Activated T-helper 1 cell treated with anti-CD3 and anti-CD28 coated beads, Interleukin-12 subunit alpha, Interleukin-12 subunit beta, Interleukin-2, Interleukin-4 antibody, amounts not matched to agents 30 ng/mL and 10 ng/mL and 1 ng/mL, durations not matched to agents 14 hours and 24 hours and 36 hours (primary cell): ENCODE measurements at places on chromosomes 4 and X. TPM values are rescaled to one million over a fixed set of nuclear protein-coding genes. Genes with fewer than 3 reads are reported as not detected.

- DNase-seq: no peak
- no peak overlapping the region for H3K4me3 ChIP-seq
- no peak overlapping the region for H3K27ac ChIP-seq
- H3K27me3 ChIP-seq: no peaks in the 10 kb centered on the region
- H3K36me3 ChIP-seq: no peaks in the 10 kb centered on the region
These were observed 246.0 kb upstream of the HHIP start for GRCh38 chr4:144399927-144400326.

DNA sequence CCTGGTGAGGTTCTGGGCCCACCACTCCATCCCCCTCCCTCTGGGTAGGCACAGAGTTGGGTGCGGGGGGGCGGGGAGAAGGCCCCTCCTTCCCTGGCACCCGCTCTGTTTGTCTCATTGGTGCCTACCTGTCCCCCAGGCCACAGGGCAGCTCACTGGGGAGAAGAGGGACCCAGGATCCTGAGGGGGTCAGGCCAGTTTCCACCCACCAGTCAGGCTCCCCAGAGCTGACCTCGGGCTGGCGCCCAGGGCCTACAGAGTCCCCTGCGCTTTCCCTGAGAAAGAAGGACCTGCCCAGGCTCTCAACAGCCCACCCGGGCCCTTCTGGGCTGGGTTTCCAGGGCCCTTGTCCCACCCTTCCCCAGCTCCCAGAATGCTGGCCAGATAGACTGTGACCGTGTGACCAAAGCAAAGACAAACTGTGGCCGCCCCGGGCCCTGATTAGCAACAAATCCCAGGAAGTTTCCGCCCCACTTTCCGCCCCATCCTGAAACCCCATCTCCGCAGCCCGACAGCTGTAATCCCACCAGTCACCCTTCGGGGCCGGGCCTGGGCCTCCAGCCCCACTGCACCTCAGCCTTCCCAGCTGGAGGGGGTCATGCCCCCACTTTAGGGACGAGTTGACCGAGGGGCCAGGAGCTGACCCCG, 33.8 kb upstream of the FGFR3 start:
- no peak overlapping the region for H3K4me3 ChIP-seq
- H3K27me3 ChIP-seq: peaks cover 7% of the 10 kb centered on the region
- no peak overlapping the region for H3K27ac ChIP-seq
- no peak for DNase-seq
- H3K4me1 ChIP-seq: peaks cover 6% of the 10 kb centered on the region

- H3K27me3 ChIP-seq: no peaks in the 10 kb centered on the region
- DNase-seq: no peak
- H3K4me1 ChIP-seq: peaks cover 8% of the 10 kb centered on the region
- peaks cover 14% of the 10 kb centered on the region for H3K36me3 ChIP-seq
- H3K27ac ChIP-seq: no peak overlapping the region
- no peak overlapping the region for H3K4me3 ChIP-seq
These were observed 6.5 kb downstream of the ATP5ME start for GRCh38 chr4:667545-667925.

- H3K27ac ChIP-seq: no peak overlapping the region
- no peak for DNase-seq
- peaks cover 18% of the 10 kb centered on the region for H3K36me3 ChIP-seq
- H3K4me3 ChIP-seq: no peak overlapping the region
- H3K4me1 ChIP-seq: peaks cover 59% of the 10 kb centered on the region
These were observed 12.4 kb downstream of the NSD2 start for GRCh38 chr4:1883583-1883982.

GRCh38 chr4:96145601-96146000, 305.7 kb downstream of the PDHA2 start:
- DNase-seq: no peak
- no peaks in the 10 kb centered on the region for H3K27me3 ChIP-seq
- H3K4me1 ChIP-seq: no peaks in the 10 kb centered on the region

MTNR1A gene
- not detected in 2 replicates for total RNA-seq
